Activated CD8-positive, alpha-beta T cell treated with anti-CD3 and anti-CD28 coated beads, Interleukin-2, amount 10 ng/mL, durations not matched to agents 7 days and 5 days (primary cell): ENCODE measurements at places on chromosomes 3 and 15.

DNA sequence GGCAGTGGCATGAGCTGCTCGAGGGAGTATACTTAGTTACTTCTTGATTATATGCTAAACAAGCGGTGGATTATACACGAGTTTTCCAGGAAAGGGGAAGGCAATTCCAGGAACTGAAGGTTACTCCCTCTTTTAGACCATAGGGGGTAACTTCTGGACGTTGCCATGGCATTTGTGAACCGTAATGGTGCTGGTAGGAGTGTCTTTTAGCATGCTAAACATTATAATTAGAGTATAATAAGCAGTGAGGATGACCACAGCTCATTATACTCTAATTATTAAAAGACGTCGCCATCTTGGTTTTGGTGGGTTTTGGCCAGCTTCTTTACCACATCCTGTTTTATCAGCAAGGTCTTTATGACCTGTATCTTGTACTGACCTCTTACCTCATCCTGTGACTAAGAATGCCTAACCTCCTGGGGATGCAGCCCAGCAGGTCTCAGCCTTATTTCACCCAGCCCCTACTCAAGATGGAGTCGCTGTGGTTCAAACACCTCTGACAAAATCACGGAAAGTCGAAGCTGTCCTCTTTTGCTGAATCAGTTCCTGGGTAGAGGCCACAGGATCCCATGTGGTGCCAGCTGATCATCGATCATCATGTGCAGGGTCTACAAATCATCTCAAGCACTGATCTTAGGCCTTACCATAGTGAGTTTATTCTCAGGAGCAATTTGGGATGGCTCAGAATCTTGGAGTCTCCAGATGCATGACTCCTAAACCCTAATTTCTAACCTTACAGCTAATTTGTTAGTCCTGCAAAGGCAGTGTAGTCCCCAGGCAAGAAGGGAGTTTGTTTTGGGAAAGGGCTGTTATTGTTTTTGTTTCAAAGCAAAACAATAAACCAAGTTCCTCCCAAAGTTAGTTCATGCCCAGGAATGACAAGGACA lies 149.1 kb downstream of the TJP1 start:
- DNase-seq: no peak

DNA sequence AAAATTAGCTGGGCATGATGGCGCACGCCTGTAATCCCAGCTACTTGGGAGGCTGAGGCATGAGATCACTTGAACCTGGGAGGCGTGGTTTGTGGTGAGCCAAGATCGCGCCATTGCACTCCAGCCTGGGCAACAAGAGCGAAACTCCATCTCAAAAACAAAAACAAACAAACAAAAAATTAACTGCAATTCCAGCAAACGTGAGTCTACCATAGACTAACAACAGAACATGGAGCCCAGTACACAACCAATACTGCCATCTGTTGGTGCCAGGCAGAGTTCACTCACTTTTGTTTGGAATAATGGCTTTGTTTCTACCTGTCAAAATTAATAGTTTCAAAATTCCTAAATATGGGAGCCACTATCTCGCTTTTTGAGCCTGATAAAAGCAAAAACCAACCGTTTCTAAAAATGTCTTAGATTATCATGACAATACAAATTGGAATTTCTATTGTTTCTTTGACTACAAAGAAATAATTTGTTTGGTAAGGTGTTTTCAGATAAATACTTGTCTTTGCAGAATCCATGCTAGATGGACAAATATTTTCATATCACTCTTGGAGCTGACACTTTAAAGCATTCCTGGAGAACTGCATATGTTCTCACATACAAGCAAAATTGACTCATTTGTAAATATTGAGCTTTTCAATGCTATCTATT lies 45.0 kb downstream of the GPR176 start:
- peak; percentile 31 for DNase-seq

GRCh38 chr3:190081389-190081788 lies 39.3 kb downstream of the P3H2 start:
- no peak for DNase-seq

GRCh38 chr15:94924971-94925598 lies 693.7 kb downstream of the MCTP2 start:
- no peak for DNase-seq

GRCh38 chr15:40388941-40389823 lies 6.7 kb downstream of the KNSTRN start:
- DNase-seq: no peak

DNA sequence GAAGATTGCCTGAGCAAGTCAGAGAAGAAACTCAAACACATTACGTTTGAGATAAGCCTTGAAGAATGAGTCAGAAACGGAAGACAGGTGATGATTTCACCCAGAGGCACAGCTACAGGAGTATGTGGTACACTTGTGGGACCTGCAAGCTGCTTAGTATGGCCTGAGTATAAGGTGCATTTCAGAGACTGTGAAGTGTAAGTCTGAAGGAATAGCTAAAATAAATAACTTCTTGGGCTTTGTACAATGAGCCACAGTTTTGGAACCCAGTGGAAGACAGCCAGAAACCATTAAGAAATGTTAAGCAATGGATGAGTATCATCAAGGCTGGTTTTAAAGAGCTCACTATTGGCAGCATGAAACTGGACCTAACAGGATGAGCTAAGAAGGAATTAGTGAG lies 826.2 kb downstream of the ROBO1 start:
- DNase-seq: no peak

- DNase-seq: no peak
Measured at GRCh38 chr3:44420676-44421075, 56.8 kb downstream of the ZNF445 start.

GRCh38 chr15:59873644-59874272 lies 130.4 kb upstream of the FOXB1 start:
- DNase-seq: no peak

GRCh38 chr3:76965122-76965725 lies 74.7 kb upstream of the ROBO2 start:
- DNase-seq: no peak

GRCh38 chr15:76195506-76196268 lies 115.6 kb downstream of the ETFA start:
- no peak for DNase-seq

DNA sequence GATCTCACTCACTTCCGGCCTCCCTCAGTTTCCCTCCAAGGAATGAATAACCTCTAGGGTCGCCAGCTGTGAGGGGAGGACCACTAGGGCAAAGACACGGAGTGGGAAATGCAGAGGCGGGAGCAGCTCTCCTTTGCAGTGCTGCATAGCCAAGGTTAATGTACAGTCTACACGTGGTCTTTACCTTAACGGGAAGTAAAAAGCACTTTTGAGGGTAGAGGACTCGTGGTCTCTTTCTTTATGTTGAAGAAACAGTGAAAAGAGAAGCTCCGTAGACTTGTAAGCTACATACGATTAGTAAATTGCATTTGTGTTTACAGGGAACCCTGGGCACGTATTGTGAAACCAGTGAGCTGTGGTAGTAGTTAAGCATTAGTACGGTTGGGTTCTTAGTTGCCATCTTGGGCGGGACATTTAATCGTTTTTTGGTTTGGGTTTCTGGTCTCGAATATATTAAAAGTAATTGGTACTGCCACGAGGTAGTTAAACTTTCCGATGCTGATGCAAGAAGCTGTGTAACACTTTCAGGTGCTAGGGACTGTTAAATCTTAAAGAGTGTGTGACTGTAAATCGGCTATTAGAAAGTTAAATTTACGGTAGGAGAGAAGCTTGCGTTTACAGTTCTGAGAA lies 828 bp downstream of the U2SURP start:
- peak; percentile 46 for DNase-seq

DNA sequence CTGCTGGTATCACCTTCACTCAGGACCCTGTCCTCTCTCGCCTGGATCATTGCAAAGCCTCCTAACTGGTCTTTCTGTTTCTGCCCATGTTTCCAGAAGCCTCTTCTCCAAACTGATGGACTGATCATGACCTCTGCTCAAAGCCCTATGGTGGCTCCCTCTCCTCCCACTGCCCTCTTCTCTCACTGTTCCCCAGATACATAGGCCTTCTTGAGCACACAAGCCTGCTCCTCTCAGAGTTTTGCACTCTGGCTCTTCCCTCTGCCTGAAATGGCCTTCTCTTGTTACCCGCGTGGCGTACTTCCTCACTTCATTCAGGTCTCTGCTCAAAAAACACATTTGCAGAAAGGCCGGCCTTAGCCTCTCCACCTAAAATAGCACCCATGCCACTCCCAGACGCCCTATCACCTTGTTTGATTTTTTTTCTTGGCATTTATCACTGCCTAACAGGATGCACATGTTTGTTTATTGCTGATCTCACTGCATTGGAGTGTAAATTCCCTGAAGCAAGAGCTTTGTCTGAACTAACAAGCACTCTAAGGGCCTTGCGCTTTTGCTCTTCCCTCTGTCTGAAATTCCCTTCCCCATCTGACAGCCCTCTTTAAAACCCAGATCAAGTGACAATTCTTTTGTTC lies 1.4 kb upstream of the ETFA start:
- DNase-seq: no peak

DNA sequence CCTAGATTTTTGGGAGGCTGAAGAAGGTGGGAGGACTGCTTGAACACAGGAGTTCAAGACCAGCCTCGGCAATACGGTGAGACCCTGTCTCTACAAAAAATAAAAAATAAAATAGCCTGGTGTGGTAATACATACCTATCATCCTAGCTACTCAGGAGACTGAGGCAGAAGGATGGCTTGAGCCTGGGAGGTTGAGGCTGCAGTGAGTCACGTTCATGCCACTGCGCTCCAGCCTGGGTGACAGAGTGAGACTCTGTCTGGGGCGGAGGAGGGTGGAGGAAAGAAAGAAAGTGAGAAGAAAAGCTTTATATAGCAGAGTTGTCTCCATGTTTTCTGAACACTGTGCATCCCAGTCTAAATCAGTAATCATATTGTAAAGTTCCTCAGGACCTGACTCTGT lies 301.4 kb upstream of the CNTN6 start:
- no peak for DNase-seq

DNA sequence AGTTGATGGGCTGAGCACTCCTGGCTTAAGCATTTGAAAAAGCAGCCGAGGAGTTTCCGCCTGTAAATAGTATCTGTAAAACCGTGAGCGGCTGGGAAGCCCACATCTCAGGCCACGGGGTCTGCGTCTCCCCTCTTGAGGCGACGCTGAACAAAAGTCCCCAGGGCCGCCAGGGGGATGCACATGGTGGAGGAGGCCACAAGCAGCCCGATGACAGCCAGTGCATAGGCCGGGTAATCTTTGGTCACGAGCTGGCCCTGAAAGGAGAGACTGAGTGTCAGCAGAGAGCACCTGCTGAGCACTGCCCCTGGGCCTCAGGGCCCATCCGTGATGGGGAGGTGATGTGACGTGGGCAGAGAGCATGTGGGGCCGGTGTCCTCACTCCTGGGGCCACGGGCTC lies 37.5 kb downstream of the SLC6A20 start:
- DNase-seq: no peak

DNA sequence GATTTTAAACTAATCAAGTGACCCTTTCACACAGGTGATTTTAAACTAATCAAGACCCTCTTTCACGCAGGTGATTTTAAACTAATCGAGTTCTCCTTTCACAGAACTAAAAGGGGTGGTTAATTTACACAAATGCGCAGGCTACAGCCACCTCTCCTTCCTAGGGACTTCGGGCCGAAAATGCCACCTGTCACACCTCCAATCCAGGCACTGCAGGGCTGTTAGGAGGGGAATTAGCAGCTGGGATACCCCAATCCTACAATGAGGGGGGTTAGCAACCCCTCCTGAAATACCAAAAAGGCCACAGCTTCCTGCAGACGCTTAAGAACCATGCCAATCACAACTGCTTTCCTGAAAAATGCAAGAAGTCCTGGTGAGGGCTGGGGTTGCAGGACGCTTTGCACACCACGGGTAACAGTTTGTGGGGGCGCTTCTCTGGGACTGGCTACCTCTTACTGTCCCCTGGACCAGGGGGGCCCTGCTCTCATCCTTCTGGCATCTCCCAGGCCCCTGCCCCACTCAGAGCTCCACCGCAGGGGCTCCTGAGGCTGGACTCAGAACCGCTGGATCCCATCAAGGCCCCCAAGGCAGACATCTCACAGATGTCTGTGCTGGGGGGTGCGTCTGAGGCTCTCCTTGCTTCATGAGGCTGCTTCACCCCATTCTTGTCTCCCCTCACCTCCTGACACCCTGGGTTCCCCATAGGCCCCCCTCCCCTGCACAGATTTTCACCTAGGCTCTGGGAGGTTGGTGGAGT lies 145.9 kb downstream of the OR4M2 start:
- no peak for DNase-seq

- DNase-seq: no peak
Measured at GRCh38 chr3:176247191-176247590, 950.1 kb downstream of the TBL1XR1 start.

DNA sequence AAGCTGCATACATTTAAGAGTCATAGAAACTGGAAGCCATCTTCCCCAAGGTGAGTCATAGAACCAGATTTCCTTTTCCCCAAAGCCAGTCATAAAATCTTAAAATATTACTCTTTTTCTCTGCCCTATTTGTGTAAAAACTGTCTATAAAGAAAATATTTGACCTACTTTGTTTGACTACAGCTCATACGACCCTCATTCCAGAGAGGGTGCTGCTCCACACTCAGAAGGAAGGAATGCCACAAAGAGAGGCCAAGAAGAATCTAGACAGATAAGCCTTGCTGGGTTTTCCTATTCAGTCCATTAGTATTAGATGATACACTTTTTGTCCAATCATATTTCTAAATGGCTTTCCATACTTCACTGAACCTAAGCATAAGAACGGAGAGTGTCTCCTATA lies 671.6 kb upstream of the SGO1 start:
- no peak for DNase-seq

GRCh38 chr3:157551961-157552360 lies 48.7 kb upstream of the VEPH1 start:
- no peak for DNase-seq

DNA sequence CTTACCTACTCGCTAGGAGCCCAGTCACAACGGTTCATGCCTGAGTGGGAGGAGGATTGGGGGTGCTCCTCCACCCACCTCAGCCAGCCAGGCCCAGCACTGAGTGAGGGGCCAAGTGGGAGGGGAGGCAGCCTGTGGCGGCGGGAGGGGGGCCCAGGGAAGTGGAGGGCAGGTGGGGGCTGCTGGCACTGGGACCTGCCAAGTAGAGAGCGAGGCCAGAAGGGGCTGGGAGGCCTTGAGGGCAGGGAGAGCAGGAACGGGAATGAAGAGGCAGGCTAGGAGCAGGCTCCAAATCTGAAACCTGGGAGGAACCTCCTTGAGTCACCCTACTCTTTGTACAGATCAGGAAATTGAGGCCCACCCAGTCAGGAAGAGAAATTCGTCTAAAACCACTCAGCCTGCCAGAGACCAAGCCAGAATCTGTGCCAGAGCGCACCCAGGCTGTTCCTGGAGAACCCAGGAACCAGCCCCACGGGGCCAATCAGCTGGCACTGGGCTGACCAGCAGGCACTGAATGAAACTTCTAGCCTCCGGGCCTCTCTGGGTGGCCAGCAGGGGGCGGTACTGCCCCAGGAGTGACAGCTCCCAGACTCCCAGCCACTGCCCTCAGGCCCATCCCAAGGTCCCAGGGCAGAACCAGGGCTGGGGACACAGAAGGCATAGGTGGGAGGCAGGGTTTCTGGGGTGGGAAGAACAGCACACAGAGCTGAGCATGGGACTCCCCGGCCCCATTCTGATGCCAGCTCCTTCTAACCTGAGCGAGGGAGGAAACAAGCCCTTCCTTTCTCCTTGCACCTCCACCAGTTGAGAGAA lies 14.8 kb upstream of the CYP11A1 start:
- peak; percentile 85 for DNase-seq

- DNase-seq: no peak
Measured at GRCh38 chr3:102178817-102179216, 256.0 kb upstream of the ZPLD1 start.

- DNase-seq: no peak
Measured at GRCh38 chr3:184691397-184692231, 20.2 kb downstream of the MAGEF1 start.

- no peak for DNase-seq
Measured at GRCh38 chr3:194267744-194268653, 83.1 kb downstream of the CPN2 start.

GRCh38 chr3:127654374-127654773 lies 18.4 kb upstream of the ABTB1 start:
- peak; percentile 15 for DNase-seq

GRCh38 chr3:50876947-50877346 lies 202.2 kb downstream of the DOCK3 start:
- no peak for DNase-seq
